ENCODE measurements at places on chromosomes 5 and 9. TPM values are rescaled to one million over a fixed set of nuclear protein-coding genes. Genes with fewer than 3 reads are reported as not detected.

DNA sequence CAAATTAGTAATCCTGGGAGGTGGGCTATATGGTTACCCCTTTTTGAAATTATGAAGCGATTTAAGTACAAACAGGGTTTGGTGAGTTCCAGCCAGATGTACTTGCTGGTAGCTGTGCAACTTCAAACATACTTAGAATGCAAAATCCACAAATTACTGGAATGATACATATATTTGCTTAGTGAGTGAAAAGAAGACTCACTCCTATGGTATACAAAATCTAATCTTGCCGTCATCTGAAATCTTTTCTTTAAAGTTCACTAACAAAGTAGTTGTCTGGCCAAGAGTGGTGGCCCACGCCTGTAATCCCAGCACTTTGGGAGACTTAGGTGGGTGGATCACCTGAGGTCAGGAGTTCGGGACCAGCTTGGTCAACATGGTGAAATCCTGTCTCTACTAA is 64.9 kb upstream of the TJP2 start:
- H3K27ac ChIP-seq: no peak overlapping the region
- H3K4me1 ChIP-seq: peaks cover 3% of the 10 kb centered on the region
- no peak for DNase-seq
- no peaks in the 10 kb centered on the region for H3K36me3 ChIP-seq

DNA sequence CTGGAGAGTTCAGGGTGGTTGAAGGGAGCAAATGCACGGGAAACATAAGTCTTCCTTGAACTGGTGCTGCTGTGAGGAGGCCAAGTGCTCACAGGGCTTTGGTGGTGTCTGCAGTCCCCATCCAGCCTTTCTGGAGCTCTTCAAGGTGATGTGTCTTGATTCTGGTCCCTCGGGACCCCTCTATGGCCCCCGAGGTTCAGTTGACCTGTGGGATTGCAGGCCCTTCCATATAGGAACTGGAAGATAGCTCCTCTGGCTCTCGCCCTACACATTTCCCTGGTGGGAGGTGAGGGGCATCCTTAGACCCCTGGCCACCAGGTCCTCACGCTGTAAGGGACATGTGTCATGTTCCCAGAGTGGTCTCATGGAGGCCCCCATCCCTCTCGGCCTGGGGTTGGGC is 191.8 kb downstream of the GADD45G start:
- H3K36me3 ChIP-seq: no peaks in the 10 kb centered on the region
- no peaks in the 10 kb centered on the region for H3K27me3 ChIP-seq
- H3K4me3 ChIP-seq: no peak overlapping the region
- H3K27ac ChIP-seq: no peak overlapping the region
- DNase-seq: no peak
- peaks cover 17% of the 10 kb centered on the region for H3K4me1 ChIP-seq

DNA sequence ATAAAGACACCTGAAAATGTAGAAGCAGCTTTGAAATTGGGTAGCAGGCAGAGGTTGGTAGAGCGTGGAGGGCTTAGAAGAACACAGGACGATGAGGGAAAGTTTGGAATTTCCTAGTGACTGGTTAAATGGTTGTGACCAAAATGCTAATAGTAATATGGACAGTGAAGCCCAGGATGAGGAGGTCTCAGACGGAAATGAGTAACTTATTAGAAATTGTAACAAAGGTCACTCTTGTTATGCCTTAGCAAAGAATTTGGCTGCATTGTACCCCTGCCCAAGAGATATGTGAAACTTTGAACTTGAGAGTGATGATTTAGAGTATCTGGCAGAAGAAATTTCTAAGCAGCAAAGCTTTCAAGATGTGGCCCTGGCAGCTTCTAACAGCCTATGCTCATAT is 382.5 kb downstream of the KCNN2 start:
- H3K4me3 ChIP-seq: no peak overlapping the region
- no peaks in the 10 kb centered on the region for H3K4me1 ChIP-seq
- H3K27ac ChIP-seq: no peak overlapping the region
- no peaks in the 10 kb centered on the region for H3K36me3 ChIP-seq
- no peak for DNase-seq

DNA sequence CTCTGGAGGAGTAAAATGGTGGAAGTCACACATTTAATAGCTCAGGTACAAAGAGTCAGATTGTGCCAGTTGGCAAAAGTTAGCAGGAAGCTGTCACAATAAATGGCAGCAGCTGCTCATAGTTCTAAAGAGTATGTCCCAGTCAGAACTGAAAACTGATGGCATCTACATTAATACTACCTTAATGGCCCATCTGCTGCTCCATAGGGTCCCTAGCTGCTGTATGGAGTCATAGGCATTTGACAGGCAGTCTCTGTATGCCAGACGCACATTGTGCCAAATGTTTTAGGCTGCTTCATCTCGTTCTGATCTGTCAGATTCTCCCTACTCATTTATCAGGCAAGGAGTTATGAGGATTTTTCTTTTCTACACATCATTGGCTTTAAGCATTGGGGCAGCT is 515.8 kb upstream of the ARRDC3 start:
- no peak overlapping the region for H3K27ac ChIP-seq
- no peaks in the 10 kb centered on the region for H3K4me1 ChIP-seq
- no peaks in the 10 kb centered on the region for H3K27me3 ChIP-seq

The IL4 gene
- not detected for total RNA-seq

The SARDH gene
- 16.9 TPM for total RNA-seq

Data from cardiac muscle cell (in vitro differentiated cells and primary cell).